ENCODE measurements at places on chromosomes 11 and 22. TPM values are rescaled to one million over a fixed set of nuclear protein-coding genes. Genes with fewer than 3 reads are reported as not detected.

The USH1C gene
- not detected for total RNA-seq

GRCh38 chr11:15968461-15969130 lies 387.8 kb downstream of the SOX6 start:
- no peak for DNase-seq

The ZNF214 gene
- 1.3 TPM for total RNA-seq

- DNase-seq, result no peak
Observed at GRCh38 chr11:116108161-116108560, 603.9 kb upstream of the CADM1 start.

The OR5M3 gene
- not detected for total RNA-seq

DNA sequence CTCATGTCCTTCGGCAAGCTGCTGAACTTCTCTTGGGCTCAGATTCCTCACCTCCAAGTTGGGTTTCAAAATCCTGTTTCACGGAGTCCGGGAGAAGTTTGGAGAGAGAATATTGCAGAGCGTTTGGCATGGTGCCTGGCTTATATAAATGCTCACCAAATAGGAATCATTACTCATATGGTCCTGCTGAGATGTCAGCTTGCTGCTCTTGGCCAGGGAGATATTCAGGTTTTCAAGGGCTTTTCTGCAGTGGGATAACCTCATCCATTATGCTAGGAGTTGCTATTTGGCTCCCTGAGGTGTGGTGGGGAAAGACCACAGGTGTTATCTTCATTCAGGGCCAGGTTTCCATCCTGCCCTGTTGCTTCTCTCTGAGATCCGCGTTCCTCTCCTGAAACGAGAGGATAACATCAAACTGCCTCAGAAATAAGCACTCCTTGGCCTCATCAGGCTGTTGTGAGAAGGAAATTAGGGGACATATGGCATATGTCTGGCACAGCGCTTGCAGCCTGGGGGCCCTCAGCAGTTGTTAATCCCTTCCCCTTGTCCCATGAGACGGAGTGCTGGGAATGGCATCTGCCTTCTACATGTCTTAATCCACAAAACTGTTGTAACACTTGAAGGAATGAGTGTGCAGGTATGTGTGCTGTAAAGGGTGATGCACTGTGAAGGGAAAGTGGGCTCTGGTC lies 29.9 kb upstream of the ACER3 start:
- DNase-seq, result no peak

The MRGPRF gene
- 77.9 TPM for total RNA-seq

DNA sequence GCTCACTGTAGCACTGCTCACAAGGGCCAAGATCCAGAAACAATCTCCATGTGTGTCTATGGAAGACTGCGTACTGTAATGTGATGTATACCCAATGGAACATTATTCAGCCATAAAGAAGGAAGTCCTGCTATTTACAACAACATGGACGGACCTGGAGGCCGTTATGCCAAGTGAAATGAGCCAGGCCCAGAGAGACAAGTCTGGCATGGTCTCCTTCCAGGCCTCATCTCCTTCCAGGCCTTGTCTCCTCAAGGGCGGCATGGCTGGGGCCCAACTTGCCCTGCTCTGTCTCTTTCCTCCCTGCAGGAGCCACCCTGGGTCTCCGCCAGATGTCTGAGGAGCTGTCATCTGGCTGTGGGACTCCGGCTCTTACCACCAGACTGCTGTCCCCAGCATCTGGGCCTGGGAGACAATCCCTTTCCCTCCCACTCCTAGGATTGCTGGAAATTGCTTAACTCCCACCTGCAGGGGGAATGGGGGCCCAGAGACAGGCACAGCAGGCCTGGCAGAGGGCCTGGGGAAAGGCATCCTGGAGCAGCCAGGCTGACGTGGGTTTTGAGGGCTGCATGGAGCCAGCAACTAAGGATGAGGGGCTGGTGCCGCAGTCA lies 1326.6 kb downstream of the TBC1D22A start:
- DNase-seq, result no peak

DNA sequence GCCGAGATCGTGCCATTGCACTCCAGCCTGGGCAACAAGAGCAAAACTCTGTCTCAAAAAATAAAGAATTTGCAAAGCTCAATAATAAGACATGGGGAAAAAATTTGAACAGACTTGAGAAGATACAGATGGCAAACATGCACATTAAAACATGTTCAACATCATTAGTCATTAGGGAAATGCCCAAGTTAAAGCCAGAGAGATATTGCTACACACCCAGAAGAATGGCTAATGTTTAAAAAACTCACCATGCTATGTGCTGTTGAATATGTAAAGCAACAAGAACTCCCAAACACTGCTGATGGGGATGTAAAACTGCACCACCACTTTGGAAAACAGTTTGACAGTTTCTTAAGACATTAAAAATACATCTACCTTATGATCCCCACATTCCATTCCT lies 12.6 kb downstream of the LRRC75B start:
- DNase-seq, result no peak

GRCh38 chr11:100719809-100720221 lies 32.7 kb downstream of the ARHGAP42 start:
- no peak for DNase-seq

- no peak for DNase-seq
Observed at GRCh38 chr11:61787928-61788491, 4.4 kb downstream of the TMEM258 start.

The GAL3ST1 gene
- total RNA-seq, result 3.2 TPM

The TSKU gene
- 46.2 TPM for total RNA-seq

GRCh38 chr11:78179459-78180071 lies 8.9 kb downstream of the KCTD21 start:
- no peak for DNase-seq

The OR5P2 gene
- not detected for total RNA-seq

The TYR gene
- not detected for total RNA-seq

The SLC15A3 gene
- total RNA-seq, result 61.0 TPM

The ACTN3 gene
- total RNA-seq, result not detected

DNA sequence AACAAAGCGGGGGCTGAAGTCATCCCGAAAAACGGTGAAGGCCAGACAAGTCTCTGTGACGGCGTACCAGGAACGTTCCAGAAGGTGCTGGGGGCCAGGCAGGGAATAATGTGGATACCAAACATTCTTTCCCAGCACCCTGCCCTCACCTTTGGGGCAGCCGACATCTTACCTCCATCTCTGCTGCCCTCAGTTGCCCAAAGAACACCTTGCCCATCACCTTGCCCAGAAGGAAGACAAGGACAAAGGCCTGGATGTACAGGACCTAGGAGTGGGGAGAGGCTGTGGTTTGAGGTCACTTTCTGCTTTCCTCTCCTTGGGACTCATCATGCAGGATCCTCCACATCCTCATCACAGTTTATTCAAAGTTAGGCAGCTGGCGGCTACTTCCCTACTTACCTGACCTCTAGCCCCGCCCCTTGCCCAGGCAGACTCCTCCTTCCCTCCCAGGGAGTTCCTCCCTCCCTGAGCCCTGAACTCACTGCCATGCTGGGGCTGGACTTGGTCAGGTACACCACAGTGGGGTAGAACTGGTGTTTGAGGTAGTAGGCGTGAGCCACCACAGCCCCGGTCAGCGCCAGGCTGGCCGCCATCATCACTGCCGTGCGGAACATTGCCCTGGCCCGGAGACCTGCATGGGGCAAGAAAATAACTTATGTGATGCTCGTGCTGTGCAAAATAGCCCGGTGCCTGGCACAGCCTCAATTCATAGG lies 1.2 kb downstream of the SYVN1 start:
- DNase-seq, result no peak

The DRICH1 gene
- not detected for total RNA-seq

DNA sequence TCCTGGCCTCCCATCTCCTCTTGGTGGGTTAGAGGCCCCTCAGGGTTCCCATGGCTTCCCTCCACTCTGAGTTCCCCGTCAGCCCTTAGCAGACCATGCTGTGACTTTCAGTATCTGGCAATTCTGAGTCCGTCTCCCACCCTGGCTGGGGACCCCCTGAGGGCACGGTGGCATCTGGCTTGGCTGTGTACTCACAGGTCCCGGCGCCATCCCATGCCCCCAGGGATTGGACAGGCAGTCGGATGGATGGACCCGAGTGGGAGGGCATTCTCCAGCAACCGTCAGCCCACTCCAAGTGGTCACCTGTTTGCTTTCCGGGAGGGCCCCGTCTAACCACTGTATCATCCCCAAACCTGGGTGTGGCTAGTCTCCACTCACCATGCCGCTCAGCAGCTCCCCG lies 24.0 kb upstream of the ABCC8 start:
- no peak for DNase-seq

GRCh38 chr11:20881328-20882079 lies 212.1 kb downstream of the NELL1 start:
- DNase-seq, result no peak

DNA sequence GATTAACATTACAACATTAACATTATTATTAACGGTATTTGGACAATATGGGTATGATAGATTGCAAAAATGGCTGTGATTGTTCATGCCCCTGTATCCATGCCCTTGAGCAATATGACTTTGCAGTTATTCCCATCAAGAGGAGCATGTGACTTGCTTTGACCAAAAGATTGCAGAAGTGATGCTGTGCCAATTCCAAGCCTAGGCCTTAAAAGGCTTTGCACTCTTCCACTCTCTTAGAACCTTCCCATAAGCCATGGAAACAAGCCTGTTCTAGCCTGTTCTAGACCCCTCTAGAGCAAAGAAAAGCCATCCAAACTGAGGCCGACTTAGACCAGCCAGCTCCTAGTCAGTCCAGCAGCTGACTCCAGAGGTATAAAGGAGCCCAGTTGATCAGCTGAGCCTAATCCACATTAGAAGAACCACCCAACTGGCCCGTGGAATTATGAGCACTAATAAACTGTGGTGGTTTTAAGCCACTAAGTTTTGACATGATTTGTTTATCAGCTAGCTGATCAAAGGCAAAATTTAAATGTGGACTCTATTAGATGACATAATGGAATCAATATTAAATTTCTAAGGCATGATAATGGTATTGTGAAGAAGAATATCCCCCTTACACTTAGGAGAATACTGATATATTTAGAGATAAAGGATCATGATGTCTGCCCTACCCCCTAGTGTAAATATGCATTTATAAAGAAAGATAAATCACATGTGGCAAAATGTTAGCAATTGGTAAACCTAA lies 28.6 kb downstream of the RAB30 start:
- no peak for DNase-seq

- no peak for DNase-seq
Observed at GRCh38 chr22:31278626-31279326, 13.5 kb downstream of the PIK3IP1 start.

The HSPB2 gene
- total RNA-seq, result 3.5 TPM

The FAT3 gene
- total RNA-seq, result 6.5 TPM

GRCh38 chr11:111737444-111738210 lies 28.6 kb downstream of the PPP2R1B start:
- DNase-seq, result no peak

The OR5B21 gene
- not detected for total RNA-seq

DNA sequence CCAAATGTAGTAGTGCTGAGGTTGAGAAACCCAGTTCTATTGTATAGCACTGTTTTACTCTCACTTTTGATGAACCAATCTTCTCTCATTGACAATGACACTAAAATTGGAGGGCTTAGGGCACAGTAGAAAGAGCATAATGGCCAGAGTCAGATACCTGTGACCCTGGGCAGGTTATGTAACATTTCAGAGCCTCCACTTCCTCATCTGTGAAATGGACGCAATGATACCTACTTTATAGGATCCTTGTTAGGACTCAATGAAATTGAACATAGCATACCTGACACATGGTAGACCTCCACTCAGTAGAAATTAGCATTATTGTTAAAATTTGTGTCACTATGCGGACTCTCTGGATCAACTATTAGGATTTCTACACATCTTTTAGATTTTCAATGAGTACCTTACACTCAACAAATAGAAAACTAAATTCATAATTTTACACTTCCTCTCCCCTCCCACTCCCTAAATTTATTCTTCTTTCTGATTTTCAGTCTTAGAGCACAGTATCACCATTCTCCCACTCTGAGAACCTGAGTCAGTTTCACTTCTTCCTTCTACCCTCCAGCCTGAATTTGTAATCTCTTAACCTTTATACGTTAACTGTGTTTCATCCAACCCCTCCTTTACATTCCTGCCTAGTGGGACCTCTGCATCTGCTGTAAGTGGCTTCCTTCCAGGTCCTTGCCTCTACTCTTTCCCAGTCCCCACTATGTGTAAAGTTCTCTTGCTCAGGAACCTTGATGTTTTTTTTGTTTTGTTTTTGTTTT lies 78.3 kb downstream of the MICAL2 start:
- no peak for DNase-seq

- DNase-seq, result peak; percentile 97
Observed at GRCh38 chr11:118911880-118912741, 13.6 kb downstream of the BCL9L start.

The LUZP2 gene
- not detected for total RNA-seq

The BIK gene
- total RNA-seq, result 0.32 TPM

GRCh38 chr11:16817351-16817750 lies 78.9 kb downstream of the C11orf58 start:
- DNase-seq, result no peak

DNA sequence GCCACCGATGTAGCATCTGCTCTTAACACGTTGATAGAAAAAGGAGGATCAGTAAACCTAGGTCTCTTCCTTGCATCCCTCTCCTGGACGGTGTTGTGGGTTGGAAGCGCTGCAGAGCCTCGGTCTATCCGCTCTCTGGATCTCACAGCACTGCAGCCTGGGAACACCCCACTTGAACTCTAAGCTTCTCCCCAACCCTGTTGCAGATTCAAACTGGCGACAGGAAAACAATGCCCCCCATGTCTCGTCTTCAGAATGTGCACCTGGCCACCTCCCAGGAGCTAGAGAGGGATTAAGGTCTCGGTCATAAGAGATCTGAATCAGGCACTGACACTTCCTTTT lies 454 bp downstream of the TMEM218 start:
- DNase-seq, result no peak
